HEK293T (cell line): ENCODE measurements at places on chromosomes 3 and 15.

DNA sequence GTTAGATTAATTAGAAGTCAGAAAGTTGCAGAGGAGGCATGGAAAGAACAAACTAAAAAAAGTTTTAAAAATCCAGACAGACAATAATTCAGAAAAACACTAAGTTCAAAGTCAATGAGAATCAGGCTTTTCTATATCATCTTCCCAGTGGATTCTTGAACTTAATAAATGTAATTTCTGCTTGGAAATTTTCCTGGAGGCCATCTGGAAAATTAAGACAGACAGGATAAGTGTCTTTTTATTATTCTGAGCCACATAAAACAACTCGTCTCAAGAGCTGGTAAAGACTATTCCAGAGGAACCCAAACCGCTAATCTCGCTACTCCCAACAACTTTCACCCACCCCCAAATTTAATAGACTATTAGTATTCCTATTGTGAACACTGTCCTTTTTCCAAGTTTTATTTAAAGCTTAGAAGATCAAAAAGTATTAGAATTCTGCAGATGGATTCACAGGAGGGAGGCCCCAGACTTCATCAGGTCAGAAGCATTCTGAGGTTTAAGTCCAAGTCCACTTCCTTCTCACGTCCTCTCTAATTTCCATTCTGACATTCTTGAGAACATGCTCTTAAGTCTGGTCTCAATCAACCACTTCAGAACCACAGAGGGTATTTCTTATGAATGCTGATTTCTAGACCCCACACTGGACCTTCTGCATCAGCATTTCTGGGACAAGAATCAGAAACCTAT is 61.3 kb downstream of the ERC2 start:
- no peak for DNase-seq

DNA sequence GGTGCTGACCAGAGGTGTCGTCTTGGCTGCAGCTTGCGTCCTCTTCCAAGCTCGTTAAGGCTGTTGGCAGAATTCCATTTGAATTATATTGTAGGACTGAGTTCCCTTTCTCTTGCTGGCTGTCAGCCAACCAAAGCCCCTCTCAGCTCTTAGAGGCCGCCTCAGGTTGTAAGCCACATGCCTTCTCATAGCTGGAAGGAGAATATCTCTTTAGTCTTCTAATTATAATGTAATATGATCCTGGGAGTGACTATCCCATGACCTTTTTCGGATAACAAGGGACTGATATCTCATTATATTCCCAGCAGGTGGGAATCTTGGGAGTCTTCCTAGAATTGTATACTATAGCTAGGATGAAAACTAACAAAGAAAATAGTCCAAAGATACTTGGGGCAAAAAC is 4.8 kb downstream of the SCG5 start:
- DNase-seq, result peak; percentile 43

- no peak for DNase-seq
Measured at GRCh38 chr3:48835650-48836366, 11.9 kb downstream of the PRKAR2A start.

DNA sequence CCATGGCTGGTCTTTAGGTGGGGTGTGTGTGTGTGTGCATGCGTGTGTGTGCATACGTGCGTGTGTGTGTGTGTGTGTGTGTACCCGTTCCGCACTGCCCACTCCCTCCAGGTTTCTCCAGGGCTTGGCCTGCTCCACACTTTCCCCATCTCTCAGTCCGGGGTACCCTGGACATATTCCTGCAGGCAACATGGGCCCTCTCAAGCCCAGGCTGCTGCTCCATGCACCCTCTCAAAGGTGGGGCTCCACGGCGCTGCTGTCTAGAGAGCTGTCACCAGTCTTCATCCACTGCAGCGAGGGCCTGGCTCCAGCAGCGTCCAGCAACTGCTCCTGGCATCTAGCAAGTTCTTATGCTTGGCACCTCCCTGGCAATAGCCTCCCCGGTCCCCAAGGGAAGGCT is 86.1 kb downstream of the ATP10A start:
- no peak for DNase-seq

DNA sequence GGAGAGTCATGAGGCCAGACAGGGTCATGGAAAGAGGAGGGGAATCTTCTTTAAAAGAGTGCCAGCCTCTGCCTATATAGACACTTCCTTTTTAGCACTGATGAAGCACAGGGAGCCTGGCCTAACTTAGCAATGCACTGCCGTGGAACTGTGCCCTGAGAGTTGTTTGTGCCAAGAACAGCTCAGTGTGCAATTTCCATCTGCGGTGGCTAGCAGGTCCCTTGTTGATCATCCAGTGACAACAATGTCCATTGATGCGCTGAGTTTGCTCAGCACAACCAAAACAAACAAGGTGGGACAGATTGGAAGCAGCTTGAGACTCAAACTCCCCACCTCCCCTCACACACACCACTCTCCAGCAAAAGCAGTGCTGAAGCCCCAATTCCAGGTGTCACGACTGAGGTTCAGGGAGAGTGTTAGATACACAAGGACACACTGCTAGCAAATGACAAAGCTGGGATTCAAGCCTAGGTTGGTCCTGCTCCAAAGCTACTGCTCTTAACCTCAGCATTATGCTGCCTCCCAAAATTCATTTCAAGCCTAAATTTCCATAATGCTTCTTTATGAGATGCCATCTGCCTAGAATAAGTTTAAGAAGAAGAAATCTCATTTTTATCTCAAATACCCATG is 316.6 kb upstream of the UBE2E2 start:
- DNase-seq, result no peak

DNA sequence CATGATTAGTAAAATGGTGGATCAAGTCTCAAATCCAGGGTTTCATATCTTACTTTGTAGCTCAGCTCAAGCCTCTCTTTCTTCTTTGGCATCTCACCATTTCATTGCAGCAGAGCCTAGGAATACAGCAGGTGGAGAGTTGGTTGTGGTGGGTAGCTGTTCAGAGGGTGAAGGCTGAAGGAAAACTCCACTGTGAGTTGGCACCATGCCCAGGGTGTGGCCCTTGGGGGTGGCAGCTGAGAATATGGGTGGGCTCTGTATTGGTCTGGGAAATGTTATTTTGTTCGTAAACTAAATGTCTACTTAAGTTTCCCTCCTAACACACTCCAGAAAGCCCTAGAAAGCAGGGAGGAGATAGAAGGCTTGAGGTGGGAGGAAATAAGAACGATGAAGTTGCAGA is 1.7 kb upstream of the MAP1A start:
- no peak for DNase-seq

GRCh38 chr15:98103570-98103969 is 143.1 kb downstream of the ARRDC4 start:
- no peak for DNase-seq

GRCh38 chr3:21544076-21544462 is 206.9 kb downstream of the ZNF385D start:
- no peak for DNase-seq
